ENCODE measurements at places on chromosomes 4 and X.

- no peak for DNase-seq
Measured at GRCh38 chr4:101540336-101540735, 193.0 kb upstream of the PPP3CA start.

DNA sequence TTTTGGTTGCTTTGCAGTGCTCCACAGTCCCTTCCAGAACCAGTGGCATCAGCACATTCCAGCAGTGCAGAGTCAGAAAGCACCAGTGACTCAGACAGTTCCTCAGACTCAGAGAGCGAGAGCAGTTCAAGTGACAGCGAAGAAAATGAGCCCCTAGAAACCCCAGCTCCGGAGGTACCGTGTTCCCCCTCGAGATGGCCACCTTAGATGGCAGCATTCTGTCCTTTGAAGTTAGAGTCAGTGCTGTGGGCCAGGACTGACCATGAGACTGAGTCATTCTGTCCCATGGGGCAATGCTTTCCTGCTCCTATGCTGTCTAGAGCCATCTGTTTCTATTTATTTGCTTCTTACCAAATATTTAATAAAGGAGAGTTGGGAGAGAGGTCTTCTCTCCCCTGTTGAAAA lies 112.3 kb downstream of the KLHL8 start:
- peak; percentile 18 for DNase-seq

DNA sequence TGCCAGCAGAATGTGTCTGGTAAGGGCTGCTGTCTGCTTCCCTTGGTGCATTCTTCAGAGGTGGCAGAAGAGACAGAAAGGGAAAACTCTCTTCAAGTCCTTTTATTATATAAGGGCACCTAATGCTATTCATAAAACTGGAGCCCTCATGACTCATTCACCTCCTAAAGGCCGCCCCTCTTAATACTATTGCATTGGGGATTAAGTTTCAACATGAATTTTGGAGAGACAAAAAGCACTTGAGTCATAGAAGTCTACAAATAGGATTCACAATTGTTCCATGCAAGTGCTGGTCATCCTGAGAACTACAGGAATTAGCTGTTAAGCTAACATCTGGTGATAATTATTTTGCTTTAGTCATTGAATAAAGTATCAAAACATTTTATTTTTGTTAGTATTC lies 349.5 kb downstream of the HS3ST1 start:
- no peak for DNase-seq

- no peak for DNase-seq
Measured at GRCh38 chr4:15794426-15794825, 16.3 kb downstream of the CD38 start.

- DNase-seq = no peak
Measured at GRCh38 chr4:139153411-139154133, 23.4 kb downstream of the ELF2 start.

DNA sequence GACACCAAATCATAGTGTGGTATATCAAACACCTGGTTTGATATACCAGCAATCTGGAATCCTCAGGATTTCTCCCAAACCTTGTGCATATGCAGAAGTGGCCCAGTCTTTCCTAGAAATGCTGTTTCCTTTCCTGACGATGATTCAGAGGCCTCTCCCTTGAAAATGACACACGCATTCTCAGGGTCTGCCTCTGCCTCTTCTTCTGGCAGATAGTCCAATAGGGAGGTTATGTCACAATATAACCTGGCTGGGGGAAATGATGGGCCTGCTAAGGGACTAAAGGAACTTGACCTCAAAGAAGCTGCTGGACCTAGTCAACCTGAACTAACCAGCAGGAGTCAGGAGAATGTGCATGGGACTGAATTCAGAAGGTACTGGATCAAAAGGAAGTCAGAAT lies 435.2 kb downstream of the IDS start:
- no peak for DNase-seq
